ENCODE measurements at places on chromosomes 1 and 21.

GRCh38 chr1:33097137-33097611 is 16.2 kb downstream of the AZIN2 start:
- DNase-seq: no peak

- DNase-seq: no peak
These were observed 78.9 kb upstream of the DMRTA2 start for GRCh38 chr1:50502147-50502546.

DNA sequence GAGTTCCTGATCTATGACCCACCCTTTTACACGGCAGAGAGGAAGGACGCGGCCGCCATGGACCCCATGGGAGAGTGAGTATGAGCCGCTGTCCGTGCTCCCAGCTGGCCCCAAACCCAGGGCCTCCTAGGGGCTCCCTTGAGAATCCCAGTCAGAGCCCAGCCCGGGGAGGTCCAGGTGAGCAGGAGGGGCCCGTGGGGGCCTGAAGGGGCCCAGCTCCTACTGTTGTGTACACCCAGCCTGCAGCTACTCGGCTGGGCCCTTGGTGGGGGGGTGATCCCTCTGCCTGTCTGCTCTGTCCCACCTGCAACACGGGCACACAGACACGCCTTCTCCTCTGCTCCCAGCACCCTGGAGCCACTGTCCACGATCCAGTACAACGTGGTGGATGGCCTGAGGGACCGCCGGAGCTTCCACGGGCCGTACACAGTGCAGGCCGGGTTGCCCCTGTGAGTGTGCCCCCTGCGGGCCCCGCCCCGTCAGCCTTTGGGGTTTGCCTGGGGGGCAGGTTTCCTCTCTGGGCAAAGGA is 28.6 kb upstream of the LRRC3 start:
- no peak for DNase-seq

- DNase-seq: no peak
These were observed 738.5 kb upstream of the CHRM3 start for GRCh38 chr1:238647877-238648276.

GRCh38 chr1:90836345-90836679 is 119.2 kb upstream of the BARHL2 start:
- DNase-seq: no peak

DNA sequence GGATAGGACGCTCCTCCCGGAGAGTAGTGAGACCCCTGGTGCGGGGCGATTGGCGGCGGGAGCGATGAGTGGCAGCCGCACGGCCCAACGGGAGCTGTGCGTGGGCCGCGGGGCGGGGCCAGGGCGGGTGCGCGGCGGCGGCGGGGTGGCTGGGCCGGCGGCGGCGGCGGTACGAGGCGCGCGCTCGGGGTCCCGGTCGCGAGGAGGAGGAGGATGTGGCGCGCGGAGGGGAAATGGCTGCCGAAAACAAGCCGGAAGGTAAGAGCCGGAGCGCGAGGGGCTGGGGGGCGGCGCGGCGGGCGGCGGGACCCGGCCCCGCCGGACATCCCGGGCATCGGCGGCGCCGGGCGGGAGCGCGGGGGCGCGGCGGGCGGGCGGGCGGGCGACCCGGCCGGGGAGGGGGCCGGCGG is at the start of gene CAMTA1:
Gene CAMTA1 (plus strand): TSS at position 137 of the 410 bp plus-strand sequence. CDS start 77 bp downstream, at position 214.
- no peak for DNase-seq

- peak; percentile 62 for DNase-seq
These were observed 5.8 kb downstream of the CELSR2 start for GRCh38 chr1:109255097-109255651.

DNA sequence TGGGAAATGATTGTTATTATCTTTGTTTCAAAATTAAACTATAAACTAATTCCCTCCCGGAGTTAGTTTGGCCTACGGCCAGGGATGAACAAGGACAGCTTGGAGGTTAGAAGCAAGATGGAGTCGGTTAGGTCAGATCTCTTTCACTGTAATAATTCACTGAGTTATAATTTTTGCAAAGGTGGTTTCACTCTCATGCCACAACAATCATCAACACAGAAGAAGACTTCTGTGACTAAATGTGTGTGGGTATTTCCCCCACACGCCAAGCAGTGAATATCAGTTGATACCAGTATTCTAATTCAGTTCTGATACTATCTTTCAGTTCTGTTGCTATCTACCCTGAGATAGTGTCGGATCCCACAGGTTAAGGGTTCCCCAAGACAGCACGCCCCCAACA is 215.1 kb downstream of the S1PR1 start:
- DNase-seq: no peak

DNA sequence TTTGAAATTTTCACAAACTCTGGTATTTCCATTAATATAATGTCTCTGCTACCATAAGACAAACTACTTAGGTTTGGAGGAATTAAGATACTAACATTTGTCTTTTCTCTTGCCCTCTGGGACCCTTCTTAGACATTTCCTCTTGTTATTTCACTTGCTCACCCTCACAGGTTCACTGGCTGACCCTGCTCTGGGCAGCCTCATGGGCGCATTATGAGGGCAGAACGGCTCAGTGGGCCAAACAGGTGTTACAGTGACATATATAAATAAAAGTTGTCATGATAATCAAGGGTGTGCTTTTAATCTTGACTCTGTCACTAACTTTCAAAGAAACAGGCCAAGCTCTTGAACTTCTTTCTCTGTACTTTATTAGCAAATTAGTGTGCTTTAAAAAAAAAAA is 46.5 kb downstream of the ZNHIT6 start:
- no peak for DNase-seq

DNA sequence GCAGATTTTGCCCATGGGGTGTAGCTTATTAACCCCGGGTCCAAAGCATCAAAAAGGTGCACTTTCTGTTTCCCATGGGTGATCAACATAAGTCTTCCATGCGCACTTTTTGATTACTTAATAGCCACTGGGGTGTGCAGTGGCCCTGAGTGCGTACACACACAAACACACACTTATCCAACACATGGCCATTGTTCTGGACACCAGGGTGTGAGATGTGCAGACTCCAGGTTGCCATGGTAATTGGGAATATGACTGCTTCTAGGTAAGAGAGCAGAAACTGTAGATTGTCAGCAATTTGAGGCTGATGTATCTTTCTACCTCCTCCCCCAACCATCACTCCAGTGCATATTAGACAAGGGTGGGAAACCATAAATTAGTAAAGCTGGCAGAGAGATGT is 68.8 kb downstream of the MAB21L3 start:
- DNase-seq: no peak

DNA sequence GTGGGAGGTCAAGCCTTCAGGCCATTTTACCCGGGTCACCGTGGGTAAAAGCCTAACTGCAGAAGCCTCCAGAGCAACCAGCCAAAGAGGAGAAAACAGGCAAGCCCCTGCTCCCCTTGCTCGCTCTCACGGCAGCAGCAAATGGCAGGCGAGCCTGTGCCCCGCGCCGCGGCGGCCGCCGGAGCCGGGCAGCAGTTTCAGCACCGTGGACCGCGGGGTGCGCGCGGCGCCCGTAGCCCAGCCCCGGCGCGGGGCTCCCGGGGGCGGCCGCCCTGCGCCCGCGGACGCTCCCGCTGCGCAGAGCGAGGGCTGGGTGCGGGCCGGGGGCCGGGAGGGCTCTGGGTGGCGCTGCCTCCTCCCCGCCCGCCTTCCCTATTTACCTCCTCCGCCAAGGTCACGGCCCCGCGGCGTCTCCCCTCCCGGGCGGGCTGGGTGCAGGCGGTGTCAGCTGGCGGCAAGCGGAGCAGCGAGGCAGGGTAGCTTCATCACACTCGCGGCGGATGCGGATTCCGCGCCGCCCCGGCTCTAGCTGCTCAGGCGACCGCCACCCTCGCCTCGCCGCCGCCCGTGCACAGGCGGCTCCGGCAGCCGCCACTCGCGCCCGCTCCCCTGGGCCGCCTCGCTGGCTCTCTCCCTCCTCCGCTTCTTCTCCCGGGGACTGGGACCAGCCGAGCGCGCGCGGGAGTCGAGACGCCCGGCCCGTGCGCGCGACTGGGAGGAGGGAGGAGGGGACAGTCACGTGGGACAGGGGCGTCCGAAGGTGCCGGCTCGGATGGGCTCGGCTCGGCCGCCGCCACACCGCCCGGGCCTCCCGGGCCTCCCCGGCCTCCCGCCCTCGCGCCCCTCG is at the start of gene RGS7:
Gene RGS7 (minus strand): TSS at position 687 of the 847 bp plus-strand sequence.
- peak; percentile 57 for DNase-seq

DNA sequence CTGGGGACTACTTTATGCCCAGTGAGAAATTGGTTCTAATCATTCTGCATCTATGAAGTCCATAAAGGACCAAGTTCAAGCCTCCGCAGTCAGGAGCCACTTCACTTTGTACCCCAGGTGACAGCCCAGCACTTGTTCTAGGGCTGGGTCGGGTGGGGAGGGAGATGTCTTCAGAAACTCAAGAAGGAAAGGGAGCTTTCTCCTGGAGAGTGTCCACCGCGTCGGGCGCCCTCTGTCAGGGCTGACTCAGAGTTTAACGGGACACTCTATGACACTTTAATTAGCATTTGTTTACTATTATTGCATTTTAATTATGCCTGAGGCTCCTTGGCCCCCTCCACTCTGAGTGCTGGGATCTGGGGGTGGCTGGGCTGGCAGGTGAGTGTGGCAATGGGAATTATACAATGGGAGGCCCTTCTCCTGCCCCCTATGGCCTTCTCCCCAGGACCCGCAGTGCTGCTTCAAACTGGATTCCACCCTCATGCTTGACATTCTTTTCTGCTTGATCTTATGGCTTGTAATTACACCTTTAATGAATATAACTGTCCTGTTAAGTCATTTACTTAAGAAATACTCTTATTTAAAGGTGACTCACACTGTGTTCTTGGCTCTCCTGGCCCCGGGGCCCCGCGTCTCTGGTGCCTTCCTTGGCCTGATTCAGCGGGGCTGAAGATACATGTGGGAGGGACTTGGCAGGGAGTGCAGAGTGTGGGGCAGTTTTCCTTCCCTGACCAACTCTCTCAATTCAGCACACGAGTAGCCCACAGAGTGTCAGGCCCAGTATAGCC is 136.6 kb downstream of the PLXNA2 start:
- DNase-seq: no peak

DNA sequence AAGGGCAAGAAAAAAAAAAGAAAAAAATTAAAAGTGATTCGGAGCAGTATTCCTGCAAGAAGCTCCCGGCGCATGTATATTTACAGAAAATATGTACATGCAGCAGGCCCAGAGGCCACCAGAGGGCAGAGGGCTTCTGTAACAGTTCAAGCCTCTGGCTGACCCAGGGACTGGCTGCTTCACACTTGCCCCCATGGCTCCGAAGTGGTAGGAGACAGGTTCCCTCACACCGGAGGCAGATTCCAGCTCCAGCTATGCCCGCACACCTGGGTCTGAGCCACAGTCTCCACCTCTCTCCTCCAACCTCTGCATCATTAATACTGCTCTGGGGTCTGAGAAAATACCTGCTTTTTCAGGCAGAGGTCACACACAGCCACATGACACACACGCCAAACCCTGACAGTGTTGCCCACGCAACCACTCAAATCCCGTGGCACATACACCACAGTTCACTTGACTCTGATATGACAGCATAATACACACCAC is 2.2 kb upstream of the ARHGAP30 start:
- DNase-seq: peak; percentile 33

DNA sequence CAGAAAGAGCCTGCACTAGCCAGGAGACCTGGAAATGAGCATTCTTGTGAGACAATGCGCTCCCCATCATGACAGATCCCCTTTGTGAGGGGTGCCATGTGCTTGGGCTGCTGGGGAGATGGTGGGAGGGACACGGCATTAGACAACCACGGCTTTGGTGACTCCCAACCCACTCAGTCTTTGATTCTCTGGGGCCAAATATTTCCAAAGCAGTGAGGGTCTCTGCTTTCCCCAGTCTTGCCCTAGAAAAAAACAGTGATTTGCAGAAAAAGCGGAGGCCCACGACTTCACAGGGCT is 10.2 kb downstream of the SLC45A3 start:
- DNase-seq: no peak
